Islet precursor cell (in vitro differentiated cells): ENCODE measurements at places on chromosomes 7 and 10.

GRCh38 chr7:42227936-42228591 is 8.9 kb downstream of the GLI3 start:
- DNase-seq = peak; percentile 79

- DNase-seq = peak; percentile 92
Measured at GRCh38 chr7:155003376-155004214, 671 bp upstream of the PAXIP1 start.

- DNase-seq = no peak
Measured at GRCh38 chr7:90717296-90718060, 121.4 kb downstream of the CDK14 start.

GRCh38 chr7:83130191-83130590 is 32.5 kb downstream of the PCLO start:
- no peak for DNase-seq

DNA sequence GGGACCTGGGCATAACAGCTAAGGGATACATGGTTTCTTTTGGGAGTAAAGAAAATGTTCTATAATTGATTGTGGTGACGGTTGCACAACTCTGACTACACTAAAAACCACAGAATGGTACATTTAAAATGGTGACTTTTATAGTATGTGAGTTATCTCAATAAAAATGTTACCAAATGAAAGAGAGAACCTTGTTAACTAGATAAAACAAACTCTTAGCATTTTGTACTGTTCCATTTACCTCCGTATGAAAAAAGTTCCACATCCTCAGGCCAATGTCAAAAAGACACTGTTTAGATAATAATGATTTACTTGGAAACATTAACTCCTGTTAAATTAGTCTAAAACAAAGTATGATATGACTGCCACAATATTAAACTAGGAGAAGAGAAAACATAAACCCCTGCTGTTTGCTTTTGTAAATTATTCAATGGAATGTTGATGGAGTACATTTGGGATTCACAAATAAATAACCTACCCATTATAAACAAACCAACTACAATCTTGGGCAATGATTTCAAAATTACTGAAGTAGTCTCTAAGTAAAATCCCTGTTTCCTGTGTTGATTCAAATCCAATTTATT is 60.7 kb downstream of the SMURF1 start:
- DNase-seq = no peak

- DNase-seq = no peak
Measured at GRCh38 chr10:36465604-36466379, 659.6 kb upstream of the ANKRD30A start.

- peak; percentile 95 for DNase-seq
Measured at GRCh38 chr10:44180321-44181168, 204.4 kb downstream of the CXCL12 start.

DNA sequence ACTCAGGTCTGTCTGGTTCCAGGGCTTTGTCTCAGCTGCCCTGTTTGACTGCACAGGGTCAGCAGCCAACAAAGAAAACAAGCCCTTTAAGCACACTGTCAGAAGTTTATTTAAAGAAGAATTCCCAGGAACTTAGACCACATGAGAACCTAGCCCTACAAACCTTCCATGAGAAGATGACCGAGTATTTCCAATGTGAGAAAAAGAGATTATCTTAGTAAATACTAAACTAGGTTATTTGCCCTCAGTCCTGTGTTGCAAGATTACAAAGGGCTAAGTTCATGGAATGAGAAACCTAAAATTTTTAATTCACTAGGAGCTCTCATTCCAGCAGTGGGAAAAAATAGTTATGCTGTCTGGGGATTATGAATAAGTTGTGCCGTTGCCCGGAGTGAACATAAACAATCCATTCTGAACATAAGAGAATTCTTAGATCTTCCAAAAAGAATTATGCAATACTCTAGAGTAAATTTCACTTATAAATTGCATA is 46.7 kb downstream of the NOC3L start:
- no peak for DNase-seq

DNA sequence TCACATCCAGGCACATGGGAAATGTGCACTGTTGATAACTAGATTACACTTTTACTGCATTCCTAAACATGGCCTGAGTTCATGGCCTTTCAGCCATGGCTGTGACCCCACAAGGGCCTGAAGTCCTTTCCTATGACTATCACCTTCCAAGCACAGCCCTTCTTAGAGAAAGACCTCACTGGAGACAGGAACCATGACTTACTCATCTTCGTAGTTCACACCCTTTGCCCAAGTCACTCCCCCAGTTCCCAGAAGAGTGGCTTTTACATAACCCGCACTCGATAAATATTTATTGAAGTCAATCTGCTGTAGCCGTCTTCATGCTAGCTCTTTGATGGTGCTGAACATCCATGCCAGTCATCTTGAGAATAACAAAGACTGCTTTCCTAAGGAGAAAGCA is 632.5 kb upstream of the NRP1 start:
- DNase-seq = no peak

- peak; percentile 37 for DNase-seq
Measured at GRCh38 chr10:118805146-118805545, 50.4 kb upstream of the CACUL1 start.

- DNase-seq = no peak
Measured at GRCh38 chr7:21448974-21449373, 21.1 kb downstream of the SP4 start.

DNA sequence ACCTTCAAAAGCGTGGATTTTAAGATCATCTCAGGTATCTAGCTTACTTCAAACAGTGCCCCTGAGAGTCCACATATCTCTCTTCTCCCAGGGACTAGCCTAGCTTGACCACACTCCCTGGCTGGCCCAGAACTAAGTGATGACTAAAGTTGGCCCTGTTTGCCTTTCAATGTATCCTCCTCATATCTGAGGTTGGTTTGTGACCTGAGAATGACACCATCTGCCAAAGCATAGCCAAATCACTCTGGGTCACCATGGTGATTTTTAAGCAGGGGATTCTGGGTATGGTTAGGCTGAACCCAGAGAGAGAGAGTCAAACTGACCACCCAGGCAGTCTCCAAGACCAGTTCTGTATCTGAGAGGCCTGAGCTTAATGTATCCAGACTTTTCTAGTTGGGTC is 16.2 kb downstream of the CNNM1 start:
- no peak for DNase-seq

GRCh38 chr10:24784061-24784460 is 60.4 kb upstream of the ARHGAP21 start:
- DNase-seq = no peak

- peak; percentile 32 for DNase-seq
Measured at GRCh38 chr7:155998766-155999630, 186.7 kb upstream of the SHH start.

- no peak for DNase-seq
Measured at GRCh38 chr10:363152-363551, 227.9 kb downstream of the ZMYND11 start.

- no peak for DNase-seq
Measured at GRCh38 chr10:132102071-132102716, 36.4 kb downstream of the JAKMIP3 start.

GRCh38 chr7:4607311-4607729 is 74.8 kb upstream of the FOXK1 start:
- DNase-seq = no peak

- no peak for DNase-seq
Measured at GRCh38 chr7:90407484-90407821, 4.2 kb downstream of the CLDN12 start.

DNA sequence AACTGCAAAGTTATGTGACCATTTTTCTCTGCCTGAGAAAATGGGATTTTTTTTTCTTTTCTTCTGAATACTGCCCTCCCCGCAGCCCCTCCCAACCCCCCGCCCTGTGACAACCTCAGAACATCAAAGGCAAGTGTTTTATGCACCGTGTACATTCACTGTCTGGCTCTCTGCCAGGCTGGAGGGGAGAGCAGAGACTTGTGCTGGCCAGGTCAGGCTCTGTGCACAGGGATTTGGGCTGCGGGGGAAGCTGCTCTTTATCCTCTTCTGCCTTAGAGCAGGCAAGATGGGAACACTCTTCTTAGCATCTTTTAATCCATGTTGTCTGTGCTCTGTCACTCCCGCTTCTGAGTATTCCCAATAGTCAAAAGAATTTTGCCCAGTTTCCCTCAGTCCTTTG is 195.1 kb downstream of the CCSER2 start:
- DNase-seq = peak; percentile 84

GRCh38 chr7:111132833-111133232 is 41.9 kb downstream of the LRRN3 start:
- DNase-seq = no peak

DNA sequence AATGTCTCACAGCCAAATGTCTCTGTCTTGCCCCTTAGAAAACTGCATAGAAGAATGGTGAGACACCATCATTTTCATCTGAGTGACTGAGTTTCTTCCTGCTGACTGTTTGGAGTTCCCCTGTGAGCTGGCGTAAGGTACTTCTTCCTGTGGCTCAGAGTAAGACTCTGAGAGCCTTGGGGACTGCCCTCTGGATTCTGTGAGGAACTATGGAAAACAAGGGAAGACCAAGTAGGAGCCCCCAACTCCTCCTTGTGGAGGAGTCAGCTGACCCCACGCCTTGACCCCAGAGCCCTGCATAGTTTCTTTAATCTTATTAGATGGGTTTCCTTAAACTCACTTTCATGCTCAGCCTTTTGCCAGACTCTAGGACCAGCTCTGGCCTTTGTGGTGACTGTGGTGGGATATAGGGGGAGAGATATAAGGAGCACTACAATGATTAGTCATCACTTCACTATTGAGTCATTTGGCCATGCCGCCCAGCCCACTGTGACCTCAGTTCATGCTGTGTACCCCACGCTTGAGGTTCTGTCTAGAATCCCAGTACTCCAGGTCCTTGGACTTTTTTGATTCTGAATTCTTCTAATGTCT is 51.8 kb upstream of the FAM133B start:
- DNase-seq = no peak

- no peak for DNase-seq
Measured at GRCh38 chr10:12709521-12709963, 292.0 kb downstream of the CCDC3 start.

GRCh38 chr10:117699436-117700075 is 157.0 kb downstream of the EMX2 start:
- DNase-seq = no peak

DNA sequence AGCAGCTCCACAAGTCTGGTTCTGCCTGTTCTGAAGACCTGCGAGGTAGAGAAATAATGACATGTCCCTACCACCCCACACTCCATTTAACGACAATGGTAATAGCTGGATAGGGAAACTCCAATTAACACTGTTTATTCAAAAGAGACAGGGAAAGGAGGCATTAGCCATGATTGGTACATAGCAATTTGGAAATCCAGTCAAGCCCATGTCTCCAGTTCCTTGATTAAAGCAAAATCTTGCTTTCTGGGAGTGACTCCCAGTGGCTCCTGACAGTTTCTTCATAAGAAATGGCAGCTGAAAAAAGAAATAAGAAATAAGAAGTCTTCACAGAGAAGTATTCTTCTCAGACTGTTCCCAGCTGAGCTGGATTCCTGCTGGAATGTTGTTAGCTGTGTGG is 140.7 kb upstream of the LYZL2 start:
- no peak for DNase-seq

- DNase-seq = peak; percentile 80
Measured at GRCh38 chr10:71396084-71396710, 523 bp upstream of the CDH23 start.

- DNase-seq = no peak
Measured at GRCh38 chr10:20670579-20670978, 226.5 kb downstream of the NEBL start.

- no peak for DNase-seq
Measured at GRCh38 chr10:97778452-97779302, 6.9 kb upstream of the SFRP5 start.

GRCh38 chr10:103080891-103081581 is 112.0 kb downstream of the NT5C2 start:
- DNase-seq = peak; percentile 51

DNA sequence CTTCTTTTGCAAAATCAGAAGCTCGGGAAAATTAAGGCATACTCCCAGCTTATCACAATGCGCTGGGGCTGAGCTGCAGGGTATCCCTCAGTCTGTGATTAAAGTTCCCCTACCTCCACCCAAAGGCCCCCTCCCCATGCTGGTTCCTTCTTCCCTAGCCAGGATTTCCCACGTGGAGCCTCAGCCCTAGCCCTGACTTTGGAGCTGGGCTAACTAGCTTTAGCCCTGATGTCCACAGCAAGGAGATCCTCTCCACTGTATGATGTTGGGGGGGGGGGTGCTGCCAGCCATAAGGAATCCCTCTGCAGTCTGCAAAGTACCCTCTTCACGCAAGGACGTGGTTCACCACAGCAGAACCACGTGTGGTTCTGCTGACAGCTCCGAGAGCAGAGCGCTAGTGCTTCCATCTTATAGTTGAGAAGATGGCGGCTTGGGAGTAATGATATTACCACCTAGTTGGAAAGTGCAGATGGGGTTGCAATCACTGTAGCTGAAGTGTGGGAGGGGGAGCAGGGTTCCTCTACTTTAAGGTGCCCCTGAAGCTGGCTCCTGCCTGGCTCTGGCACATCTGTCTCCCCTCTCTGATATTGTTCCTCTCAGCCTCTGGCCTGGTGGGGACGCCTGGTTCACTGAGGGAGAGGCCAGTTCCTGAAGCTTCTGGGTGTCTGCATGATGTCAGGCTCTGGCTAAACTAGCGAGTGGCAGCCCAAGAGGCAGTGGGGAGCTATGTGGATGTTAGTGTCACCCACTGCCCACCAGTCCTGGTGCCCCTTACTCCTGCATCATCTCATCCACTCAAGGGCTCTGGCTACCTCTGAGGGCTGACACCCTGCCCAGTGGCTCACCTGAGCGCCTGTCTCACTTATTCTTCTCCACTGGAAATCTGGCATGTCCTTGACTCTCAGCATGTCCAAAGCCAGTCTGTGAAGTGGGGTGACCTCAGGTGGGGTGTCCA is 270.7 kb downstream of the RPS24 start:
- peak; percentile 46 for DNase-seq

- peak; percentile 43 for DNase-seq
Measured at GRCh38 chr7:155594163-155594732, 47.9 kb upstream of the CNPY1 start.

DNA sequence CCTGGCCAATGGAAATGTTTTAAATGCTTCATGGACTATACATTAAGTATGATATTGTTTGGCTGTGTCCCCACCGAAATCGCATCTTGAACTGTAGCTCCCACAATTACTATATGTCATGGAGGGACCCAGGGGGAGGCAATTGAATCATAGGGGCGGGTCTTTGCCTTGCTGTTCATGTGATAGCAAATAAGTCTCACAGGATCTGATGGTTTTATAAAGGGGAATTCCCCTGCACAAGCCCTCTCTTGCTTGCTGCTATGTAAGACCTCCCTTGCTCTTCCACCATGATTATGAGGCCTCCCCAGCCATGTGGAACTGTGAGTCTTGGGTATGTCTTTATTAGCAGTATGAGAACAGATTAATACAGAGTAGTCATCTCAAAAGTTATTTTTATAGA is 32.4 kb upstream of the GRB10 start:
- no peak for DNase-seq

DNA sequence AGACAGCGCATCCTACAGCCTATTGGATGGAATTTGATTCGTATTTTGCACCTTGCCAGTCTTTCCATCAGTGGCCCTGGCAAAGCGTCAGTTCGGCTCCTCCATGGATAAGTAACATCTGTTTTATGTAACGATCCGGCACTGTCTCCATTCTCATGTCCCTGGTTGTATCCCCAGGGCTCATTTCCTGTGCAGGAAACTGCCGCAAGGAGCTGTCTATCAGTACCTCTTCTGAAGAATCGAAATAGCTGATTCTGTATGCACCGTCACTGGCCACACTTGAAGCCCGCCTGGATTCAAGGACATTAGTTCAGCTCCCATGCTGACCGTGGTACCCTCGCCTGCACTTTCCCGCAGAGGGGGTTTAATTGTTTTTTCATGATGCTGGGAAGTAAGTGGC is 53.1 kb upstream of the NPS start:
- no peak for DNase-seq
